Urinary bladder (tissue), 4 donors: ENCODE measurements at places on chromosomes 3 and 15. TPM values are rescaled to one million over a fixed set of nuclear protein-coding genes. Genes with fewer than 3 reads are reported as not detected.

- no peak for DNase-seq
Measured at GRCh38 chr3:127672429-127673190, at the start of gene ABTB1. TSS of gene ABTB1 (plus strand) at chr3:127672952. CDS start at chr3:127673026, 74 bp downstream.

DNA sequence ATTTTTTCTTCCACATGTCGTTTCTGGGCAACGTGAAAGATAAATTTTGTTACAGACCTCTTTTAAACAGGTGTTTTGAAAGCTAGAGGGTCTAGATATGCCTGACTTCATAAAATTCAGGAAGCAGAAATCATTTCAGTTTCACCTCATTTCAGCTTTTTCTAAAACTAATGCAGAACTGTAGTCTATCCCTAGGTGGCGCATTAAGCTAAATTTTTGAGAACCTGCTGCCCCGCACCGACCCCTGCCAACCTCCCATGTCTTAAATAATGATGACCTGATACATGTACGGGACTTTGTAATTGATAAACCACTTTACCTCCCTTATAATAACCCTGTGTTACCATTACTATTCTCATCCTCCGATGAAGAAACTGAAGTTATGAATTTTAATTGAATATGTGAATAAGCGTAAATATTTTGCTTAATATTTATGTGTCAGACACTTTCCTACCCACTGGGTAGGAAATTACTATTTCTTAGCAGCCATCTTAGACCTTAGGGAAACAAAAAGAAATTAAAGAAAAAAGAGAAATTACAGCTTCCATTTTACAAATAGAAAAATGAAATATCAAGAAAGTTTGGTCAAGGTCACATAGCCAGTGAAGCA, 78.7 kb upstream of the GCNT3 start:
- DNase-seq: no peak

DNA sequence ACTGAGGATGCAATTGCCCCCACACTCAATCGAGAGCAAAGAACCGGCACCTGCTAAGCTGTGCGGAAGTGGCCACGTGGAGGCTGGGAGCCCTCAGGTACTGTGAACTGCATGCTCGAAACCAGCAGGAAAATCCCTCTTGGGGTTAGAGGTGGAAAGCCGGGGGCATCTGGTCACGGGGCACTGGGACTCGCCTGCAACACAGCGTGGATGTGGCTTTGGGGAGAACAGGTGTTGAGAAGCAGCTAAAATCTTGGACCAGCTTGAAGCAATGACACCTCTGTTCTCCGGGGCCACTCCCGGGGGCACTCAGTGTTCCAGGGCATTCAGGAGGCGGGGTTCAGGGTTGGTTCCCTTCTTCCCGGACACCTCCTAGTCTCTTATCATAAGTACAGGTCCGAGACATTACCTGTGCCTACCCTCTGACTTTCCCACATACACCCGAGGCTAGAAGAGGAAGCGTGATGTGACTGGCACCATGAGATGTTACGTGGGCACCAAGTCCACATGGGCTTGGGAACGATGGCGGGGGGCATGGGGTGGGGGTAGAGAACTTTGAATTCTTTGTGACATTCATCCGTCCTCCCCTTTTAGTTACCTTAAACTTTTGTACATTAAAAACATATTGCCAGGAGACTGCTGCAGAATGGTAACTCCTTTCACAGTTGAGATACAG, 172.0 kb downstream of the ADAMTS17 start:
- no peak for DNase-seq

- no peak for DNase-seq
Measured at GRCh38 chr3:120907659-120908029, 361 bp upstream of the STXBP5L start.

DNA sequence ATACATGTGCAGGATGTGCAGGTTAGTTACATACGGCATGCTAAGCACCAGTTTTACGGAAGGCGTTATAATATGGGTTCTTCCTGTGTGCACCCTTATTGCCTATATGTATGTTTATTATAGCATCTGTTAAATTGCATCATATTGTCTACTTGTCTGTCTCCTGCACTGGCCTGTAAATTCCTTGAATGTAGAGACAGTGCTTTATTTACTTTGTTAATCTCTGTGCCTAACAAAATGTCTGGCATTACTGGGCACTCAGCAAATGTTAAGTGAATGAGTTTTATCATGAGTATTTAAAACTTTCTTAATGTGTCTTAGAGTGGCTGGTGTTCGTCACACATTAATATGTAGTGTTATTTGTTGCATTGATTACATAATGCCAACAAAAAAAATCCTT, 23.8 kb downstream of the MGA start:
- no peak for DNase-seq

DNA sequence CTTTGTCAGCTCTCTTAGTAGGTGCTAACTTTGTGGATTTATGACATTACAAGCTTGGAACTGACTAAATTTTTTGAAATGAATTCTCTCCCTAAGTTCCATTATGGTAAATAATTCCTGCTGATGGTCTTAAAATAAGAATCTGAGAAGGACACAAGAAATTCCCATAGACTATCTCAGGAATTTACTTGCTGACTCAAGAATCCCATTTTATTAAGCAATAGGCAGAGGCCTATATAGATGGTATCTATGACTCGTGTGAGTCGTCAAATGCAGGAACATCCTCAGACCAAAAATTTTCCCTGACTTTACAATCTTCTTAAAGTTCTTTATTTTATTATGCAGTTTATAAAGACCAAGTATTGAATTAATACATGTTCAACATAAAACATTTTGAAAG, 30.7 kb upstream of the CBLB start:
- DNase-seq: no peak

DNA sequence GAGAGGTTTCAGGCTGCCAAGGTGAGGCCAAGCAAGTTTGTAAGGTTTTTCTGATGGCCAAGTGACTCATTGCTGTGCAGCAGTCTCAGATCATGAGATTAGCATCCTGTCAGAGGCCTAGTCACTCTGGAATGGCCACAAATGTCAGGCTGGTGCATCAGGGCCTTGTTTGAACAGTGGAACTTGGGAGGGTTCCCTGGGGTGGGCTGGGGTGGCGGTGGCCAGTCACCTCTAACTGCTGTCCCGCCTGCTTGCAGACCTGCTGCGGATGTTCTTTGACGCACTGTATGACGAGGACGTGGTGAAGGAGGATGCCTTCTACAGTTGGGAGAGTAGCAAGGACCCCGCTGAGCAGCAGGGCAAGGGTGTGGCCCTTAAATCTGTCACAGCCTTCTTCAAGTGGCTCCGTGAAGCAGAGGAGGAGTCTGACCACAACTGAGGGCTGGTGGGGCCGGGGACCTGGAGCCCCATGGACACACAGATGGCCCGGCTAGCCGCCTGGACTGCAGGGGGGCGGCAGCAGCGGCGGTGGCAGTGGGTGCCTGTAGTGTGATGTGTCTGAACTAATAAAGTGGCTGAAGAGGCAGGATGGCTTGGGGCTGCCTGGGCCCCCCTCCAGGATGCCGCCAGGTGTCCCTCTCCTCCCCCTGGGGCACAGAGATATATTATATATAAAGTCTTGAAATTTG, 2.8 kb upstream of the FAM131A start:
- no peak for DNase-seq

GRCh38 chr3:64405211-64405835, 180.1 kb upstream of the PRICKLE2 start:
- peak; percentile 41 for DNase-seq

DNA sequence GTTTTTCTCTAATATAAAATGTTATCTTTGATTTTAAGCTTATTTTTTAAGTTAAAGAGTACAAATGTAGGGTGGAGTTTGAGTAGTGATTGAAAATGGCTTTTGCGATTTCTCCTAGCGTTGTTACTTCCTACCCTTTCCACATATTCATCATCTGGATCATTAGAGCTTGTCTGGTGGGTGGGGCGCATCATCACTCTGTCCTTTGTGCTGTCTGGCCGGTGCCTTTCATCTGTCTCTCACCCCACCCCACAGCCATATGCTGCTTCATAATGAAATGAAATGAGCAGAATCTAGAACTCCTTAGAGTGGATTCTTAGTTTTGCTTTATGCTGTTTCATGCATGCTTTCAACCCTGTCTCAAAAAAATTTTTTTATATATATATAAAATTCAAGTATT, 44.3 kb downstream of the ATP1B3 start:
- DNase-seq: no peak

DNA sequence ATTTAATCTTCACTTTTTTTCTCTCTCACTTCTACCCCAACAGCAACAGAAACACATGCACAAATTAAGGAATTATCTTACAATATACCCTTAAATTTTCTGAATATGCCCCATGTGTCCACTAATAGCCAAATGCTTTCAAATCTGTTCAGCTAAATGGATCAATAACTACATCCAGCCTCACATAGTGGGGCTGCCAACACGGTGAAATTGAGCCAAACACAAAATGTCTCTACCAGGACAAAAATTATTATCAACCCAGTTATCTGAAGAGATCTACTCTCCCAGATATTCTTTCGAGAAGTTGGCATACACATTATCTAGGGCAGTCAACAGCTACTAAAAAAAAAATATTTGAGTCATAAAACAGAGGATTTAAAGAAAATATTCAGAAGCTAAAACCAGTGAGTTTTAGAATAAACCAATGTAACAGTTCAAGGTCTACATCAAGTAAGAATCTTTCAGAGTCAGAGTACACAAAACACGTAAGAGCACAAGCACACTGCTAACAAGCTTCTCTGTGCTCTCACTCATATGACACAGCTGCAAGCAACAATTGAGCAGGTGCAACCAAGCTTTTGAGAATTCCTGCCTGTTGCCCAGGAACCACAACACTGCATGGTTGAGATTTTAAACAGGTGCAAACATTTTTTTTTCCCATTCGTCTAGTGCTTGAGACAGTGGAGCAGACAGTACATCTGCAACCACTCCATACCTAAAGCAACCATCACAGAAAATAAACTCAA, 247.7 kb downstream of the ZBTB20 start:
- DNase-seq: no peak

DNA sequence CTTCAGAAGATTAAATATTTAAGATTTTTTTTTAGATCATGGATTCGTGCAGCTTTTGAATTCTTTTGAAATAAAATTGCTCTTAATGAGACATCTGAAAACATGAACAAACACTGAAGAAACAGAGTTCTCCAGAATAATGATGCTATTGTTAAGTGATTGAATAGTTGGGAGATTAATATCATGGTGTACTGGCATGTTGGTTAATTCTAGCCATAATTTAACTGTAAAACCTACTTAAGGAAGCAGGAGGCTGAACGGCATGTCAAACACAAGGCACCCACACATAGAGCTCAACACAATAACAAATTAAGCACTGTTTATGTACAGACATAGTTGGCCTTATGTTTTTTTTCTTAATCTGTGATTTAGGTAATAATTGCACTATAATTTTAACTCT, 185.6 kb downstream of the RBMS3 start:
- no peak for DNase-seq

- no peak for DNase-seq
Measured at GRCh38 chr3:20186600-20187004, 596 bp upstream of the SGO1 start.

DNA sequence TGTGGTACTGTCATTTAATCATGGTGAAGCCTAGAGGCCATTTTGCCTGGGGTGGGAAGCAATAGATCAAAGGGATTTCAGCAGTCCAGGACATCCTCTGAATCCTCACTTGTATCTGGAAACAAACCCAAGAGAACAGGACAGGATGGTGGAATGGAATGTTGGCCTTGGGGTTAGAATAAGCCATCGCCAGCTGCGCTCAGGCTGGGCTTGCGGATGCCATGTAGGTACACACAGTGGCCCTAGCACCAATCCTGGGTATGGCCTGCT, 76.5 kb upstream of the ALDH1A3 start:
- DNase-seq: no peak

GRCh38 chr3:32842987-32843386, 25.2 kb downstream of the TRIM71 start:
- DNase-seq: no peak

GRCh38 chr3:15667484-15667883, 65.9 kb downstream of the BTD start:
- no peak for DNase-seq

GRCh38 chr3:50573566-50574443, 4.5 kb downstream of the HEMK1 start:
- no peak for DNase-seq

GRCh38 chr3:49567406-49567805, 13.1 kb downstream of the BSN start:
- no peak for DNase-seq

DNA sequence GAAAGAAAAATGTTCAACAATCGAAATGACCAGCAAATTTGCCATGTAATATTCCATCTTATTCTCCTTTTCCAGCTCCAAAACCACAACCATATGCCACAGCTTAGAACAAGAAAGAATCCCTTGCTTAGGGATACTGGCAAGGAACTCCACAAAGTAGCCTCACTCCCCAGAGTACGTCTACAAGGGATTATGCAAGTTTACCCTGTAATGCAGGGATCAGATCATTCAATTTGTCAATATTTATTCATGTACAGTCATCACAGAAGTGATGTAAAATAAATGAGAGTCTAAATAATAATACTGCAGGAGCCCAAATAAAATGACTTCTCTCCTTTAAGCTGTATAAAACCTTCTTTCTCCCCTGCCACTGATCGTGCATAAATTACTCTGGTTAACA, 23.5 kb upstream of the MYO1E start:
- no peak for DNase-seq

DNA sequence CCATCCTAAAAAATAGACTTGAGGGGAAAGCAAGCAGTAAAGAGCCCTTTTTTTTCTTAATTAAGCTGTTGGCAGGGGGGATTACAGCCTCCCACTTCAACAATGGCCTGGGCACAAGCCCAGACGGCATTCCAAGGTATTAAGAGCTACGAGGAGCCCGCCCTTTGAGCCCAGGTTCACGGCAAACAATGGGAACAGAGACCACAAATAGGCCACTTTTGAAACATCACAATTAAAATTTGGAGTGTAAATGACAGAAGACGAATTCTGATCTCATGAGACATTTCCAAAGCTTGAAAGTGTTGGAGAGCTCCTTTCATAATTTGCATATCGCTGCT, 8.9 kb downstream of the CHSY1 start:
- DNase-seq: no peak

DNA sequence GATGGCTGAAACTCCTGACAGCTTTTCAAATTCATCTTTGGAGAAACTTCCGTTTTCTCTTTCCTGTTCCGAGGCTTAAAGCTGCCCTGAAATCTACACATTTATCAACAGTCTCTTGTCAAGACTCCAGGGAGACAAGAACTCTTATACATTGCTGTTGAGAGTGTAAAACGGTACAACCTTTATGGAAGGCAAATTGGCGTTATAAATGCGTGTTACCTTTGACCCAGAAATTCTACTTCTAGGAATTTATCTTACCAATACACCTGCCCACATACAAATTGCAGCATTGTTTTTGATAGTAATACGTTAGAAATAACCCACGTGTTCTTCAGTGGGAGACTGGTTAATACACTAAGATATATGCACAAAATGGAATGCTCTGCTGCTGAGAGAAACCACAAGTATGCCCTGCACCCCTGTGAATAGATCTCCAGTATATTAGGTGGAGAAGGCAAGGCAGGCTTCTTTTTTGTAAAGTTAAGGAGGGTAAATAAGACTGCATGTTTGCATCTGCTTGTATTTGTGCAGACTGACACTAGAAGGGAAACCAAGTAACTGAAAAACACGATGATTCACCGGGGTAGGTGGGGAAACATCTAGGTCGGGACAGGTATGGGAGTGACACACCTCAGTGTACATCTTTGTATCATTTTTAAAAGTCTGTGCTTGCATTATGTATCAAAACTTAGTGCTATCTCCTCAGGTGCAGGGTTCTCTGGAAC, 97.5 kb downstream of the IGF1R start:
- DNase-seq: no peak

The MORC1 gene
- 0.46 TPM for polyA plus RNA-seq

The CTXN2 gene
- 0.06 TPM for polyA plus RNA-seq

The UNC13C gene
- 0.04 TPM for polyA plus RNA-seq

The B3GNT5 gene
- polyA plus RNA-seq: 4.3 TPM

The WDR93 gene
- polyA plus RNA-seq: 0.16 TPM

The GREM1 gene
- 1.2 TPM for polyA plus RNA-seq

The RAD51 gene
- polyA plus RNA-seq: 0.98 TPM

The CSPG5 gene
- polyA plus RNA-seq: 0.35 TPM
